ENCODE measurements at places on chromosomes 16 and 17.

GRCh38 chr17:65627108-65627507 is 65.7 kb upstream of the AXIN2 start:
- DNase-seq: no peak

GRCh38 chr16:31385680-31386079 is 7.5 kb upstream of the ITGAD start:
- no peak for DNase-seq

GRCh38 chr16:46918905-46919792 is 35.0 kb downstream of the GPT2 start:
- DNase-seq: no peak

DNA sequence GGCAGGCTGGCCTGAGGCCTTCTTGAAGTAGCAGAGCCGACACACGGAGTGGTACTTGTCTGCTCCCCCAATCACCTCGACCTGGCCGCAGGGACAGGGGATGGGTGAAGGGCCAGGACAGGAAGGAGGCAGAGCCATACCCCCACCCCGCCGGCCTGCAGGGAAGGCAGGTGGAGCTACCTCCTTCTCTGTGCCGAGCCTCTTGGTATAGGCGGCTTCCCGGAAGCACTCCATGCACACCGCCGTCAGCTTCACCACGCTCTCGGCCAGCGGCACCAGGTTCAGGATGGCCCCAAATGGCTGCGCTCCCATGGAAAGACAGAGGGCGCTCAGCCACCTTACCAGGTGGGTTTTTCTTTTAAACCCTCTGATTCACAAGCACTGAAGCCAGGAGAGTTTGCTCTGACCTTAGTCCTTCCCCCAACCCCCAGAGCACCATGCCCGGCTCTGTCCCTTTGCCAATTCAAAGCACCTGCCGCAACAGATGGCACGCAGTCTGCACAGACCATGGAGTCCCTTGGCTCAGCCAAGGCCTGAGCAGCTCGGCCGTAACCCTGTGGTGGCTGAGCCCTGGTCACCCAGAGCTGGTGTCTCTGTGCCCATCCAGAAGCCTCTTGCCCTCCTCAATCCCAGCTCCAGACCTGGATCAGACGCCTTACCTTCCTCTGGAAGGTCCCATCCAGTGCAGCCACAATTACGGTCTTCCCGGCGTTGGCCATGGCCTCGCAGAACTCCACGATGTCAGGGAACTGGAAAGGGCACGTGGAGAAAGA is 6.7 kb downstream of the SYNGR2 start:
- DNase-seq: no peak

DNA sequence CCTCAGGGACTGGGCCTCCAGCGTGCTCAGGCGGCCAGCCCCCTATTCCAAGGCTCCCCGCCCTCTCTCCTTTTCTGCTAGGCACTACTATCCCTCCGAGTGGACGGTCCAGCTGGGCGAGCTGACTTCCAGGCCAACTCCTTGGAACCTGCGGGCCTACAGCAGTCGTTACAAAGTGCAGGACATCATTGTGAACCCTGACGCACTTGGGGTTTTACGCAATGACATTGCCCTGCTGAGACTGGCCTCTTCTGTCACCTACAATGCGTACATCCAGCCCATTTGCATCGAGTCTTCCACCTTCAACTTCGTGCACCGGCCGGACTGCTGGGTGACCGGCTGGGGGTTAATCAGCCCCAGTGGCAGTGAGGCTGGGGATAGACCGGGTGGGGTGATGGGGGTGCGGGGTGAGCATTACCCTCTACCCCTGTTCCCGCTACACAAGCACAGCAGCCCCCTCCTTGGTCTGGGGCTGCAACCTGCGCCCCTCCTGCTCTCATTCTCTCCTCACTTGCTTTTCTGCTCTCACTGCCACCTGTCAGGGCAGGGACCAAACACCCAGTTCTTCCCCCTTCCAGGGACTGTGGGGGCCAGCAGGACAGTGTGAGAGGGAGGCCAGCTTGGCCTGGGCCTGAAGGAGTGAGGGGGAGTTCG is 1.1 kb downstream of the PRSS41 start:
- DNase-seq: no peak
